ENCODE measurements at places on chromosomes 12 and 14.

GRCh38 chr14:99128185-99128584 is 143.8 kb downstream of the BCL11B start:
- no peak for DNase-seq

GRCh38 chr12:71935594-71935993 is 3.1 kb upstream of the TPH2 start:
- no peak for DNase-seq

- no peak for DNase-seq
Observed at GRCh38 chr14:30354439-30354838, 204.5 kb upstream of the G2E3 start.

- DNase-seq, result peak; percentile 64
Observed at GRCh38 chr14:20714593-20715250, 26.2 kb downstream of the ANG start.

GRCh38 chr14:102940729-102941362 is 18.4 kb downstream of the AMN start:
- DNase-seq, result no peak

- no peak for DNase-seq
Observed at GRCh38 chr12:50200552-50201273, 33.5 kb upstream of the CERS5 start.

GRCh38 chr14:31854508-31855075 is 222.5 kb upstream of the ARHGAP5 start:
- no peak for DNase-seq

GRCh38 chr14:61300754-61301153 is 19.6 kb upstream of the TMEM30B start:
- DNase-seq, result no peak

- DNase-seq, result no peak
Observed at GRCh38 chr12:65903691-65904383, 79.6 kb downstream of the HMGA2 start.

- no peak for DNase-seq
Observed at GRCh38 chr12:132393245-132393795, 63.9 kb upstream of the GALNT9 start.

DNA sequence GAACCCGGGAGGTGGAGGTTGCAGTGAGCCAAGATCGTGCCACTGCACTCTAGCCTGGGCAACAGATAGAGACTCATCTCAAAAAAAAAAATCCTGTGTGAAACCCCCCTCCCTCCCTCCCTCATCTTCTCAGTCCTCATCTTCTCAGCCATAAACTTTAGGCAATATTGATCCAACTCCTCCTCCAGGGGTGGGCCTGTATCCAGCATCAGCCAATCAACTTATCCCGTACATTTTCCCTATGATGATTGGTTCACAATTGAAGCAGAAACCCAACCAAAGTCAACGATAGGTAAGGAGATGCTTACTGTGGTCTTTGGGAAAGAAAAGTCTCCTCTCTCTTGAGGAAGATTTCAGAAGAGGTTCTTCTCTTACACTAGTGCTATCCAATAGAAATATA is 33.5 kb upstream of the CIT start:
- DNase-seq, result no peak

DNA sequence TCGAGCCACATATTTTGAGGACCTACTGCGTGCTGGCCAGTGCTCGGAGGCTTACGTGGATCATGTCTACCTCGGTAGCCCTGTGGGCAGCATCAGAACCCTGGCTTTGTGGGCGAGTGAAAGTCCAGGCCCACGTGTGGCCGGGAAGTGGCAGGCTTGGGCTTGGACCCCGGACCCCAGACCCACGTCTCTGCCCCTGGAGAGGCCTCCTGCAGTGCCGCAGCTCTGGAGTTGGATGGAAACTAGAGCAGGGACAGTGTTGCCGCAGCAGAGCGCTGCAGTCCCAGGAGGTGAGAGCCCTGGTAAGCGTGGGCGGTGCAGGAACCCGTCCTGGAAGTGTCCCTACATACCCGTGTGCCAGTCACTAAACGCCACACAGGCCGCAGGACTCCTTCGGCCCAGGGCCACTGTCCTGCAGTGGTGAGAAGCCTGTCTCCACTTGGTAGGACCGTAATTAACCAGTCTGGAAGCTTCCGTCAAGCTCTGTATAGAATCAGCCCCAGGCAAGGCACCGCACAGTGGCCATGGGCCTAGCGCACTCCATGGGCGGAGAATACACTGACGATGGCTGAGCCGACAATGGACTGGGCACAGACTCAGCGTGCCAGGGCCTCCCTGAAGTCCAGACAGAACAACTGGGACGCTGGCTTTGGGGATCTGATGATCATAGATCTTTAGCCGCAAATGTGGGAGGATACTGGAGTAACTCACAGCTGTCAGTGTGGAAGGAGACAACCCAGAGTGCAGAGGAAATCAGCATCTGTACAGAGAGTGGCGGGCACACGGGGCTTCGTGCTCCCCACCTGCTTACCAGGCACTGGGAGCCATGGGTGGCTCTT is 219.5 kb downstream of the KIF26A start:
- peak; percentile 7 for DNase-seq

- no peak for DNase-seq
Observed at GRCh38 chr12:71161591-71161990, 3.8 kb upstream of the TSPAN8 start.

DNA sequence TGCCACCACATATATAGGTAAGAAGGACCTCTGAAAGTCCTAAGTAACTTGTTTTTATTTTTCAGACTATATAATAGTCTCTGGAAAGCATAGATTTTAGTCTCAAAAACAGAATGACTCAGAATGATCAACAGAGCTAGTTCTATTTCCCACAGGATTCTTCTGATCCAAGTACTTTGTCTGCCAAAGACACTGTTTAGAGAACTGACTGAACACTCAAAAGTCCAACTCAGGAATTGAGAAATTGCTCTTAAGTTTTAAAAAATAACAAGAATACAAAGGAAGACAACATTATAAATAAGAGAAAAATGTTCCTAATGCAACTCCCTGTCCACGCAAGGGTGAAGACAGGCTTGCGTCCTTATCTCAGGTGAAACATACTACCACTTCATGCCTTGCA is 29.0 kb downstream of the LGMN start:
- no peak for DNase-seq

- no peak for DNase-seq
Observed at GRCh38 chr12:95959107-95959506, 16.0 kb downstream of the AMDHD1 start.

DNA sequence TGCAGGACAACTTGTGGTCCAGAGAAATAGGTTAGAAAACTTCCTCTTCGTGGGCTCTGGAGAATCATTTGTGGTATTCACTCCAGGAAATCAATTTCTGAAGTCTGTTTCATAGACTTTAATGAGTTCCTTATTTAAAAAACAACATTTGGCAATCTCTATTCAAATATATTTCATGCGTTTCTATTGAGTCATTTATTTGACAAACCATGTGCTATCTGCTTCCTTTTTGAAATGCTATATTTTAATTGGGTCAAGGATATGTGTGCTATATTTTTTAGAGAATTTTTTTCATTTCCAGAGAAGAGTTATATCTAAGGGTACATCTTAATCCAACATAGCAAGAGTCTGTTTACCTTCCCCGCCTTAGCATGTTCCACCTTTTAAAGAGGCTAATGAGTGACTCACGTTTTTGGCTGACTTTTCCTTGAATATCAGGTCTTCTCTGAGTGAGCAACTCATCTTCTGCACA is 252.4 kb upstream of the EGLN3 start:
- no peak for DNase-seq

GRCh38 chr12:48157889-48158370 is 615 bp upstream of the ASB8 start:
- no peak for DNase-seq

- no peak for DNase-seq
Observed at GRCh38 chr12:120951-121350, 54.4 kb downstream of the IQSEC3 start.

DNA sequence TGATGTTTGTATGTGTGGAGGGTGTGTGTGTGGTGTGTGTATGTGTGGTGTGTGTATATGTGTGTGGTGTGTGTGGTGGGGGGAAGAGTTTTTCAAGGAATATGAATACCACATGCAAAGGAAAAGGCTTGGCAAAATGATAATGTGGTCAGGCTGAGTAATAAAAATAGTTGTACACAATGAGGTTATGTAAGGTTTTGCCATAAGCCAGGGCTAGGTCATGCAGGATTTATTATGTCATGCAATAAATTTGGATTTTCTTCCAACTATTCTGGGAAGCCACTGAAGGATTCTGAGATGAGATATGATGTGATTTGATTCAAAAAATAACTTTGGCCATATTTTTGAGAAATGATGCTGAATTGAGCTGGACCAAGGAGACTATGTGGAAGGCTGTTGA is 1191.6 kb upstream of the SEL1L start:
- no peak for DNase-seq

- DNase-seq, result no peak
Observed at GRCh38 chr12:102948941-102949352, 8.5 kb upstream of the ASCL1 start.

DNA sequence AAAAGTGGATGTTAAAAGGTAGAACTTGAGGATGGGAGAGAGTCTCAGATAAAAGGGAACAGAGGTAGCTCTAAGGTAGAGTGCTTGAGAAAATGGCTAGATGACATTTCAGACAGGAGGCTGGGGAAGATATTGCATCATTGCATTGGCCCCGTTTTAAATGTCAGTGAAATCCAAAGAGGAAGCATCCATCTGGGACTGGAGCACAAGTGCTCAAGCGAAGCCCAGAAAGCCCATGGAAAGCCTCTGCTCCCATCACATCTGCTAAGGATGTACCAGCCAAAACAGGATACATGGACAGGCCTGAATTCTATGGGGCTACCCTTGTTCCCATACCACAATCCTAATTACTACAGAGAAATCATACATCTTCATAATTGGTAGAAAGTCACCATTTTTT is 581.5 kb upstream of the TMEM132C start:
- DNase-seq, result no peak

GRCh38 chr12:119308708-119309456 is 25.6 kb upstream of the CCDC60 start:
- DNase-seq, result no peak

GRCh38 chr12:18905134-18905533 is 167.2 kb downstream of the CAPZA3 start:
- DNase-seq, result no peak

- DNase-seq, result no peak
Observed at GRCh38 chr12:138898-139534, 72.4 kb downstream of the IQSEC3 start.

DNA sequence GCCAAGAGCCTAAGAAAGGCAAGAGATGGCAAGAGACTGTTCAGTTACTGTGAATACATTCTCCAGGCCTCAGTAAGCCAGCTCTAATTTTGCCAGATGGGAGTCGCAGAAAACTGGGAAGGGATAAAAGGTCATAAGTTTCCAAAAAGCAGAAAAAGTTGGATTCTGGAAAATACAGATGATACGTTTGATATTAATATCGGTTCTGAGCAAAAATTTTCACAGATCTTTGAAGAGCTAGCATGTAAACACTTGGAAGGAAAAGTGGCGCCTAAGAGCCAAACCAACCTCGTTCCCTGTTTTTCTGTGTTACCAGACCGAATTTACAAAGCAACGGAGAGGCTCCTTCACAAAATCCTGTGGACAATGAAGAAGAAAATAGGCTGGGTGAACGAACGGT is 7.8 kb upstream of the EML1 start:
- no peak for DNase-seq

DNA sequence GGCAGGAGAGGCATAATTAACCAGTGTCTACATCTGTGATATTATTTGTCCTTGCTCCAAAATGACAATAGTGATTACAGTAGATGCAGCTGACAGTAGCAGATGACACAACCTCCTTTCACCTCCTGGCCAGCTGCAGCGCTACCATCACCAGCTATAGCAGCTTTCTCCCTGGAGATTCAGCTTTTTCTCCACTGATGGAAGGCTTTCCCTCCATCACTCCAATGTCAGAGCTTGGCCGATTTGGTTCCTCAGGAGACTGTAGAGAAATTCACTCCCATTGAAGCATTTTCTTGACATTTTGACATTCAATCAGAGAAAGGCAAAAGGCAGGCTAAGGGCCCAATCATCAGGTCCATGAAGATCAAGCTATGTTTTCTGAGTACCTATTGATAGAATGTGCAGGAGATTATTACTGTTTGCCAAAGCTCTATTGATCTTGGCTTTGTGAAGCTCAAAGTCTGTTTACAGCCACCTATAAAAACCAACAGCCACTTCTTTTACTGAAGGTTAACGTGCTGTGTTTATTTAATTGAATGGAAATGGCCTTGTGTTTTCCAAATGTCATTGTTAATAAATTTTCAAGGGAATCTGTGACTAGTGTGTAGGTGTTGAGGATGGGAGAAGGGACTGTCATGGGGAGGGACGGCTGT is 785.1 kb downstream of the DIO2 start:
- DNase-seq, result no peak

- DNase-seq, result no peak
Observed at GRCh38 chr12:25993901-25994651, 35.6 kb downstream of the RASSF8 start.

- no peak for DNase-seq
Observed at GRCh38 chr12:27428466-27428865, 18.1 kb upstream of the SMCO2 start.

DNA sequence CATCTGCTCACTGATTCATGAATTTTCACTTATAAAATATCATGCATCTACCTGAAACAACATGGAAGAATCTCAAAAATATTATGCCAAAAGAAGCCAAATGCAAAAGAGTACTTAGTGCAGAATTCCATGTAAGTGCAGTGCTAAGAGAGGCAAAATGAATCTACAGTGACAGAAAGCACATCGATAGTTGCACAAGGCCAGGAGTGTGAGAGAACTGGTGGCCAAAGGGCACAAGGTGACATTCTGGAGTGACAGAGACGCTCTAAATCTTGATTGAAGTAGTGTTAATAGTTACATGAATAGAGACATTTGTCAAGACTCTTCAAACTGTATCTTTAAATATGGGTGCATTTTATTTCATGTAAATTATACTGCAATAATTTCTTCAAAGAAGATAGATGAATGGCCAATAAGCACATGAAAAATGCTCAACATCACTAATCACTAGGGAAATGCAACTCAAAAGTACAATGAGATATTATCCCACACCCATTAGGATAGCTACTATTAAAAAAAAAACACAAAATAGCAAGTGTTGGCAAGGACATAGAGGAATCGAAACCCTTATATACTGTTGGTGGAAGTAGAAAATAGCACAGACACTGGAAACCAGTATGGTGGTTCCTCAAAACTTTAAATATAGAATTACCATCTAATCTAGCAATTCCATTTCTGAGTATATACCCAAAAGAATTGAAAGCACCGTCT is 71.7 kb upstream of the KICS2 start:
- DNase-seq, result no peak

GRCh38 chr12:68287106-68287505 is 33.7 kb upstream of the IL22 start:
- DNase-seq, result no peak

DNA sequence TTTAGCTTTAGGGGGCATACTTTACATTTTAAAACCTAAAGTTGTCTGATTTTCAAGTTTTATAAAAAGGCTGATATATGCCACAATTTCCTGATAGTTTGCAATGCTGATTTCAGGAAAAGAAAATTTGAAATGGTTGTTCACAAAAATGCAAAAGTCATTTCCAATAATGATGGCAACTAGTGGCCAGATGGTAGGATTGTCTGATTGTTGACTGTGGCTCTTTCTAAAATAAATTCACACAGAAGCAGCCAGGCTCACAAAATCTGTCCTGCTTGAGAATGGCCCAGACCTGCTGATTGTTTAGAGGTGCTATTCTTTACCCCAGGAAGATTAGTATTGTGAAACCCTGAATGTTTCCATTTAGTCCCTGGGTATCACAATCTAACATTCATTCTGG is 220.3 kb downstream of the NELL2 start:
- DNase-seq, result no peak

Measured in gastrocnemius medialis (tissue), 4 donors.